Activated T-cell treated with anti-CD3 and anti-CD28 coated beads for 4 hours (primary cell): ENCODE measurements at places on chromosomes 12 and 14.

DNA sequence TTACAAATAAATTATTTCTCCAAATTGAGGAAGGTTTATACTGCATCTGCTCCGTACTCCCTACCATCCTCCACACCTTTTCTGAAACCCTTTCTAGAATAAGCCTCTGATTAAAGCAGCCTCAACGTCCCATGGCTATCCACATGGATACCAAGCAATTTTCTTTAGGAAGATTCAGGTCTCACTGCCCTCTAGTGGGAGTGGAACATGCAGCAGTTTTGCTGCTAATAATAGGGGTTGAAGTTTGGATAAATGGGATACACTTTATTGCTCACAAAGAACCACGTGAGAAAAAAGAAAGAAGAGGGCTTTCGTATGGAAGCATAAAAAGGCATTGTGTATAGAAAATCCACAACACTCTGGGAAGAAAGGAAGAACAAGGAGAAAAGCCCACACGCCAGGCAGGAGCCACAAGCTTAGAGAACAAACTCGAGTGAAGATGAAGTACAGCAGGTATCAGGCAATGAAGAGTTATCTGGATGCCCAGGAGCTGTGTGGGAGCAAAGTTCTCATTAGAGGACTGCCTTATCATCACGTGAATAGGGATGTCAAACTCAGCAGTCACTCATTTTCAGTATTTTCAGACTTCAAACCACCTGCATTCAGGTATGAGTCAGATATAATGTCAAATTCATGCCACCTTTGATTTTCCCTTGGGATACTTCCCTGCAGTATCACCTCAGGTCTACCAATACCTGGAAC is 45.8 kb downstream of the CCER1 start:
- no peak for DNase-seq

DNA sequence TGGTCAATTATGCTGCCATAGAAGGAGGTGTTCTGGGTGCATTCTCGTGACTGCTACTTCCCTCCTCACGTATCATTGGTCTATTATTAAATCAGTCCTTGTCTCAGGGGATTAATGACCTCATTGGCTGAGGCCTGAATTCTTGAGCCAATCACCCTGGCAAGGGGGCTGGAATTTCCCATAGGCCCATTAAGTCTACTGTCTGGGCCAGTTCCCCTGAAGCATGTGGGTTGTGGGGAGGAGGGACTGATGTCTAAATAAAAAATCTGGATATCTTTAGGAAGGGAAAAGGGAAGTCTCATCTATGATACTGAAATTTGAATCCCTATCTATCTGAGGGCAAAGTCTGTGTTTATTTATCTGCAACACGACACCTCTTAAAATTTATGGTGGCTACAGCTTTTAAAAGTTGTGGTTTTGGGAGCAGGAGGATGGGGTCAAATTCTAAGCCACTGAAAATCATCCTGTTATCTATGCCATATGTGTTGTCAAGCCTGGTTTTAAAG is 71.9 kb downstream of the DYRK2 start:
- DNase-seq, result no peak

- DNase-seq, result no peak
These were observed 13.2 kb upstream of the NPAS3 start for GRCh38 chr14:32925439-32925838.

- DNase-seq, result no peak
These were observed 11.5 kb downstream of the TCL1B start for GRCh38 chr14:95697764-95698163.

DNA sequence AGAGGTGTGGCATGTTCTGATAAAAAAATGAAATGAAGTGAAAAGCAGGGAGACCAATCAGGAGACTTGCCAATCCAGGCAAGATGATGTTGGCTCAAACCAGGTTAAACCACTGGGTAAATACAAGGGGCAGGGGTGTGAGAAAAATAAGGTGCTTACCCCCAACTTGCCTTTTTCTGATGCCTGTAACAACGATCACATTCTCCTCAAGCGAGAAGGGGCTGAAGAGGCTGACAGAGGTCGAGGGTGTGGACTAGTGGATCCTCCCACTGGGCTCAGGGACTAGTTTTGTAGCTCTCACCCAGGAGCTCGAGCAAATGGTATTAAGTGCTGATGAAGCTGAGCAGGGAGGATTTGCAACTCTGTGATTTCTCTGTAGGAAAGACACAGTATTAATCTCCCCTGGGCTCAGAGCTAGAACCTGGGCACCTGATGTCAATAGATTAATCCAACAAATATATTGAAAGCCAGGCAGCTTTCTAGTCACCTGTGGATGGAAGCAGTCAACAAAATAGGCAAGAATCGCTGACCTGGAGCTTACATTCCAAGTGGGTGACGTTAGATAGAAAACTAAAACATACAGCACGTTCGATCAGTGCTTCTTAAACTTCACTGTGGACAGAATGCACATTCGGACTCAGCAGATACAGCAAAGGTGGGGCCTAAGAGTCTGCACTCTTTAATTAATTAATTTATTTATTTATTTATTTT is 15.2 kb upstream of the EAPP start:
- no peak for DNase-seq

DNA sequence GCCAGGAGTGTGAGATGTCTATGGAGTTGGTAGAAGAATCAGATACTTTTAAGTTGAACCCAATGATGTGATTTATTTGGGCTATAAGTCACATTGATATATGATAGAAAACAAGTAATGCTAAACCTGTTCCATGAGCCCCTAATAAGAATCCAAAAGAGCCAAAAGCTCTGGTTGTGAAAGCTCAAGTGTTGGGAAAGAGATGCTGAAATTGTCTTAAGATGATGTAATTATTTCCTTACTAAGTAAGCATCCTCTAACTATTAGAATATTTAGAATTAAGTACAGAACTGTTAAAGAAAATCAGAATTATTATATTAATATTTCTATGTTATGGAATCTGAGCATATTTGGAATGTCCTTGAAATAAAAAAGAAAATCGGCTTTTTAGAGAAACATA is 17.6 kb upstream of the SLC2A13 start:
- no peak for DNase-seq

DNA sequence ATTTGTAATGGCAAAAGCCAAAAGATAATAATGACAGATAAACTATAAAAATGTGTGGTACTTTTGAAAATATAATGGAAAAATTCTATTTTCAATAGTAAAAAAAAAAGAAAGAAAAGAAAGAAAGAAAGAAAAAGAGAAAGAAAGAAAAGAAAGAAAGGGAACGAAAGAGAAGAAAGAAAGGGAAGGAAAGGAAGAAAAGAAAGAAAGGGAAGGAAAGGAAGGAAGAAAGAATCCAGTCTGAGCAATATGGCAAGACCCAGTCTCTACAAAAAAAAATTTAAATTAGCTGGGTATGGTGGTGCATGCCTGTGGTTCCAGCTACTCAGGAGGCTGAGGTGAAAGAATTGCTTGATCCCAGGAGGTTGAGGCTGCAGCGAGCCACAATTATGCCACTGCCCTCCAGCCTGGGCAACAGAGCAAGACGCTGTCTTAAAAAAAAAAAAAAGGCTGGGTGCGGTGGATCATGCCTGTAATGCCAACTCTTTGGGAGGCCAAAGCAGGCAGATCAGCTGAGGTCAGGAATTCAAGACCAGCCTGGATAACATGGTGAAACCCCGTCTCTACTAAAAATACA is 38.4 kb downstream of the EAPP start:
- no peak for DNase-seq

GRCh38 chr14:29348504-29348903 is 579.1 kb downstream of the PRKD1 start:
- DNase-seq, result no peak

GRCh38 chr12:39127401-39127800 is 222.0 kb upstream of the CPNE8 start:
- DNase-seq, result no peak

DNA sequence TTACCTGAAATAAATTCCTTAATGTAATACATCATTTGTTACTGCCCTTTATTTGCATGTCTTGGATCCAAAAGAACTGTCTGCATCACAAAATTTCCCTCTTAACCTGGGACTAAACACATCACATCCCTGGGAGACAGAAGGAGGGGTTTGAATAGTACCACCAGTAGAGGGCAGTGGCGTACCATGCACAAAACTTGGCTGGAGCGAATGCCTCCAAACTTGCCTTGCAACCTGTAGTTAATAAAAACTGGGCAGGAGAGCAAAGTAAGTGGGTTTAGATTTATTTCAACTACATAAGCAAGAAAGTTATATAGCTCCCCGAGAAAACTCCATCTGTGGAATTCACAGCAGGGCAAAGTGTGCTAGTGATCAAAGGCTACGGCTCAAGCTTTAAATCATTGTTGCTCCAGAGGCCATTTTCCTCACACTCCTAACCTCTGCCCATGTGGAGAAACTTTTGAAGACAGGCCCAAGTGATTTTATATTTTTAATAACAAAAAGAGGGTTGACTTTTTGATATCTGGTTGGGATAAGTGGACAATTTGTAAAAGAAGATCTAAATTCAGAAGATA is 1176.7 kb upstream of the SEL1L start:
- DNase-seq, result no peak

DNA sequence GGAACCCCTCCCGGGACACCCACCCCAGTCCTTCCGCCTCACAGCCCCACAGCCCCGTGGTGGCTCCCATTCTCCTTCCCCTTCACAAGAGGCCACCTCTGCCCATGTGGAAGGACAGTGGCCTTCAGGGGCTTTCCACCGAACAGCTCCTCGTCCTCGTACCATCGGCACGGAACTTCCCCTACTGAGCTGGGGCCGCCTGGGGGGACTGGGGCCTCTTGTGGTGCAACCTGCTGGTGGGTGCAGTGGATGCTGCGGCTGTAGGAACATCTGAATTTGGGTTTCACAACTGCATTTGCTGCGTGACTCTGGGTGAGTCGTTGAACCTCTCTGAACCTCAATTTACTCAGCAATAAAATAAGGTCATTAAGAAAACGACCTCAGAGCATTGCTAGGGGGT is 50.9 kb downstream of the RFLNA start:
- DNase-seq, result no peak

- no peak for DNase-seq
These were observed 26.8 kb downstream of the AREL1 start for GRCh38 chr14:74685921-74686678.

GRCh38 chr12:127113945-127114344 is 1153.0 kb upstream of the TMEM132C start:
- no peak for DNase-seq

DNA sequence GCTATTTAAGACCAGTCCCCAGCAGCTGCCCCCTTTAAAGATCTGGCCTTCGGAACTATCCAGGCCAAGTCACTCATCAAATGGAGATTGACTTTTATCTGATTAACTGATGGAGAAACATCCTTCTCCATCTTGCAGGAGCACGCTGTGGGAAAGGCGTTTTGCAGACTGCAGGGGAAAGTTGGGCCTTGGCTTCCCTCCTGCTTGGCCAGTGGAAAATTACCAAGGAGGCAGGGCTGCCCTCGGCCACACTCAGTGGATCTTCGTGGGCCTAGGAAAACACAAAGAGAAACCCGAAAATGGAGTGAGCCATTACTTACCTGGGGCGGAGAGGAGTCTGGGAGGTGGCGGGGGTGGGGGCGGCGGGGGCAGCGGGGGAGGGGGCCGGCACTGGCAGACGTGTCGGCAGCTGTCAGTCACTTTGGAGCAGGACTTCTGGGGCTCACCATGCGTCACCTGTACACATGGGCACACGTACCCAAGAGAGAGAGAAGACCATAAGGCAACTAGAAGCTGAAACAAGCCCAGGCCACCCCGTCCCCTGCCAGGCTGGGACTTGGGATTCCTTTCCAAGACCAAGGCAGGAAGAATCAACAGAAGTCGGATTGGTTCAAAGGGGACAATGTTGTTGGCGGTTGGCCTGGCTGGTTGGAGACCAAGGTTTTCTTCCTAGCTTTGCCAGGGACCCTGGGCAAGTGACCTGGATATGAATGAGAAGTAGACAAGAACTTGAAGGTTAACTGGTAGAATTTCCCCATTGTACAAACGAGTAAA is 9.2 kb downstream of the PRIMA1 start:
- DNase-seq, result no peak

- DNase-seq, result no peak
These were observed 137.4 kb downstream of the TPH2 start for GRCh38 chr12:72075891-72076557.

GRCh38 chr12:49548822-49549648 is 10.2 kb downstream of the KCNH3 start:
- DNase-seq, result no peak

- no peak for DNase-seq
These were observed 112.3 kb downstream of the TTC6 start for GRCh38 chr14:37707716-37708115.

- DNase-seq, result no peak
These were observed 84.9 kb downstream of the DUSP6 start for GRCh38 chr12:89267404-89267803.
